ENCODE measurements at places on chromosomes 7 and 10. TPM values are rescaled to one million over a fixed set of nuclear protein-coding genes. Genes with fewer than 3 reads are reported as not detected.

GRCh38 chr7:54141576-54141975, 400.6 kb upstream of the VSTM2A start:
- H3K4me1 ChIP-seq: no peaks in the 10 kb centered on the region
- H3K36me3 ChIP-seq: no peaks in the 10 kb centered on the region
- H3K27ac ChIP-seq: no peak overlapping the region
- no peak for DNase-seq
- H3K27me3 ChIP-seq: no peaks in the 10 kb centered on the region

SEC61G gene
- 172 TPM for total RNA-seq

AQP1 gene
- 0.27 TPM for total RNA-seq

STEAP1 gene
- total RNA-seq: 0.27 TPM

- no peak overlapping the region for H3K27ac ChIP-seq
- no peak overlapping the region for H3K4me3 ChIP-seq
- DNase-seq: no peak
- no peaks in the 10 kb centered on the region for H3K27me3 ChIP-seq
Measured at GRCh38 chr10:6365384-6365783, 162.7 kb downstream of the PFKFB3 start.

DNA sequence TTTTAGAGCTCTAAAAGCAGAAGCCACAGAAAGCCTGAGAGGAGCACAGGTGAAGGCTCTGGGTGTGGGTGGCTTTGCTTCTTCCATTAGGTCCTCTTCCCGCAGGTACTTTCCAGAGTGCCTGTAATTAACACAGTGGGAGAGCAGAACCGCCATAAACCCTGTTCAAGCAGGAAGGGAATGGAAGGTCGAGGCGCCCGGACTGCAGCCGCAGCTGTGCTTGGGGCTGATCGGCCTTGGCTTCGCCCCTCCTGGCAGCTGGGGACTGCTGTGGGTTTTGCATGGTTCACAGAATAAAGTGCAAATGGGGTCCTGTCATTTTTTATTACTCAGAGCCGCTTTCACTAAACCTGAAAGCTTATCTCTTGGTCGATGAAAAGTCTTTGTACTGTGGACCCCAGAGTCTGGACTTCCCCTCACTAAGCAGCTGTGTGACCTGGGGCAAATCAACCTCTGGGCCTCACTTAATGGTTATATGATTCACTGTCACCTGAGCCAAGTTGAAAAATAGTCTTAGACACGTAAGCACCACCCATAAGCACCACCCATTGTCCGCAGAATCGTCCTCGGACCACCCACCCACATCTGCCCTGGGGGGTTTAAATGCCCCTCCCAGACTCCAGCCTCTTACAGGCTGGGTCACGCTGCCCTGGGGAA, 100.9 kb downstream of the XRCC2 start:
- H3K4me1 ChIP-seq: no peaks in the 10 kb centered on the region
- H3K27me3 ChIP-seq: no peaks in the 10 kb centered on the region
- no peak for DNase-seq
- H3K27ac ChIP-seq: no peak overlapping the region
- H3K36me3 ChIP-seq: no peaks in the 10 kb centered on the region
- no peak overlapping the region for H3K4me3 ChIP-seq

DNA sequence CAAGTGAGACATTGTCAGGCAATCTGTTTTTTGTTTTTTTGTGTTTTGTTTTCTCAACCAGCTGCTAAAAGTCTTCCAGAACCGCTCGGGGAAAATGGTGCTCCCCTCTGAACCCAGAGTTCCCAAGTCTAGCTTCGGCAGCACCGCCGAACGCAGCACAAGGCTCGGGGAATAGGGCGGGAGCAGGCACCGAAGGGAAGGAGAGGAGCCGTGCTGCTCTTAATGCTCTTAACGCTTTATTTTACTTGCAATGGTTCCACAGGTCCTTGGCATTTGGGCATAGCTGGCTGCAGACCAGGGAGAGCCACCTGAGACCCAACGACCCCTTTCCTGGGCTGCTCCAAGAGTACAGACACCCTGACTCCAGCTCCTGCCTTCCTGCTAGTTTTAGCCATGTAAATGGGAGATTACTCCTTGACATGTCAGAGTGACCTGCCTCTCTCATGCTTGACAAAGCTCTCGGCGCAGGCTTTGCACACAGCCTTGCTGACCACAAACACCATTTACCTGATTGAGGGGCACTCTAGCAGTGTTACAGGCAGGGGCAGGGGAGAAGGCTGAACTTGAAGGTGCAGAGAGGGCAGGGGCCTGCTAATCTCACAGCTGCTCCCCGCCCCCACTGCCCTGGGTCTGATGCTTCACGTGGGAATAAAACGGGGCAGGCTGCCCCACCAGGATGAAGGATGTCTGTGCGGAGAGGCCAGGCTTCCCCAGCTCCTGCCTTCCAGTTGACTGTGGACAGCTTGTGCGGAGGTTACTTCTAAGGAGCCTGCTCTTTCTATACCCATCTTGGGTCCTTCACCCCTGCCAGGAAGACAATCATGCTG, 58.6 kb upstream of the EFCAB10 start:
- no peaks in the 10 kb centered on the region for H3K27me3 ChIP-seq
- H3K27ac ChIP-seq: no peak overlapping the region
- H3K36me3 ChIP-seq: peaks cover 4% of the 10 kb centered on the region
- no peaks in the 10 kb centered on the region for H3K4me1 ChIP-seq
- H3K4me3 ChIP-seq: no peak overlapping the region
- DNase-seq: no peak

TES gene
- 65.7 TPM for total RNA-seq

RBM28 gene
- 55.3 TPM for total RNA-seq

DNA sequence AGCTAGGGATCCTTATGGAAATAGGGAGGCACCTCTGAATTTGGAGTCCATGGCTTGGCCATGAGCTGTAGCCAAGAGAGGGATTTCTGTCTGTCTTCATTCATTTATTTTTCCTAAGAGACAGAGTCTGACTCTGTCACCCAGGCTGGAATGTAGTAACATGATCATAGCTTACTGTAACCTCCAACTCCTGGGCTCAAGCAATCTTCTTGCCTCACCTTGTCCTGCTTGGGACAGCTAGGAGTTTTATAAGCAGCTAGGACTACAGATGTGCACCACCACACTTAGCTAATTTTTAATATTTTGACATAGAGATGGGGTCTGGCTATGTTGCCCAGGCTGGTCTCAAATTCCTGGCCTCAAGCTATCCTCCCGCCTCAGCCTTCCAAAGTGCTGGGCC, 8.5 kb upstream of the HABP2 start:
- peaks cover 9% of the 10 kb centered on the region for H3K27me3 ChIP-seq
- H3K4me3 ChIP-seq: no peak overlapping the region
- H3K36me3 ChIP-seq: no peaks in the 10 kb centered on the region
- DNase-seq: no peak
- H3K4me1 ChIP-seq: no peaks in the 10 kb centered on the region

GRCh38 chr7:452791-453455, 66.7 kb downstream of the PDGFA start:
- H3K36me3 ChIP-seq: no peaks in the 10 kb centered on the region
- peaks cover 9% of the 10 kb centered on the region for H3K27me3 ChIP-seq
- no peak for DNase-seq
- H3K4me3 ChIP-seq: no peak overlapping the region

DNA sequence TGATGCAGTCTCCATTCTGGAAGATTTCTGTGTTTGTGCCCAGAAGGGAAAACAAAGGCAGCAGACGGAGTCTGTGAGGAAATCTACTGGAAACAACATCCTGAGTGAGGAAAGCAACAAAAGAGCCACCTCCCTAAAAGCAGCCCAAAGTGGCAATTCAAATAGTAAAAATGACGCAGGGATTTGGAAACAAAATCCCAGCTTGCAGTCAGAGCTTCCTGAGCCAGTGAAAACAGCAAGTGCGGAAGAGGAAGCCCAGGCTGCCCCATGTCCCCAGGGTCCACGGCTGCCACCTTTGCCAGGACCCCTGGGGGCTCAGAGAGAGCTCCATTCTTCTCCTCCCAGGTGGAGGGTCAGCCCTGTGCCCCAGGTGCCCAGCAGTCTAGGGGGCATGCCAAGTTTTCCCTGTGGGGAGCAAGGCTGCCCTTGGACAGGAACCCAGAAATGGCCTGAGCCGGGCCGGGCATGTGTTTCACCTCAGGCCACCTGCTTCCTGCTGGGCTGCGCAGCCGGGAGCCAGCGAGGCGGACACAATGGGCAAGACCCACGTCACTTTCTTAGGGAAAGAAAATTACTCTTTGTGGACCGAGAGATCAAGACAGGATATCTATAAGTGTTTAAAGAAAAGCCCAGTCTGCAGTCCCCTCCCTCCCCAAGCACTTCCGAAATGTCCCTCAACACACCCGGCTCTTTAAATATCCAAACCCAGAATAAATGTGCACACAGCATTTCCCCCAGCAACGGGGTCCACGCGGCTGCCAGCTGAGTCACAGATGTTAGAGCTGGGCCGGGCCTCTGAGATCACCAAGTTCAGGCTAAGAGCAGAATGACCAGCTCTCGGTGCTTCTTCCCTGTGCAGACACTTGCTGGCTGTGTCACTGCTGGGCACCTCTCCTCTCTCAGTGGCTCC, 231.1 kb downstream of the ARHGAP12 start:
- peaks cover 4% of the 10 kb centered on the region for H3K4me1 ChIP-seq
- H3K36me3 ChIP-seq: no peaks in the 10 kb centered on the region

GRCh38 chr10:95513941-95514392, 47.2 kb downstream of the SORBS1 start:
- H3K36me3 ChIP-seq: no peaks in the 10 kb centered on the region
- no peak overlapping the region for H3K4me3 ChIP-seq
- peak; percentile 22 for DNase-seq
- H3K4me1 ChIP-seq: peaks cover 4% of the 10 kb centered on the region

- peaks cover 6% of the 10 kb centered on the region for H3K4me1 ChIP-seq
- H3K36me3 ChIP-seq: no peaks in the 10 kb centered on the region
- H3K27ac ChIP-seq: no peak overlapping the region
- peaks cover 11% of the 10 kb centered on the region for H3K27me3 ChIP-seq
- no peak overlapping the region for H3K4me3 ChIP-seq
Measured at GRCh38 chr7:51160990-51161615, 155.5 kb downstream of the COBL start.

GRCh38 chr7:2412587-2413201, 9.3 kb downstream of the CHST12 start:
- H3K27me3 ChIP-seq: no peaks in the 10 kb centered on the region
- DNase-seq: no peak
- no peak overlapping the region for H3K27ac ChIP-seq
- no peak overlapping the region for H3K4me3 ChIP-seq

DNA sequence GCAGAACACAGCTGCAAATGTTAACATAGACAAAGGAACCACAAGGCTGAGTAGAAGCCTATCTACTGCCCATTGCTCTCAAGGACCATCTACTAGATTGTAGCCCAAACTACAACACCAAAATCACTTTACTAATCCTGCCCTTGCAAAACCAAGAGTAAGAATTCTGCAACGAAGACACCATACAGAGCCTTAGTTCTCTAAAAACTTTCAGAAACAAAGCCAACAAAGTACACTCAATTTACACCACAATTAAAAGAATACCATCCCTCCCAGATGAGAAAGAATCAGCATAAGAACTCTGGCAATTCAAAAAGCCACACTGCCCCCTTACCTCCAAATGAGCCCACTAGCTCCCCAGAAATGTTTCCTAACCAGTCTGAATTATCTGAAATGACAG, 294.3 kb downstream of the CTNNA3 start:
- no peaks in the 10 kb centered on the region for H3K36me3 ChIP-seq
- peaks cover 2% of the 10 kb centered on the region for H3K27me3 ChIP-seq
- no peak for DNase-seq
- no peak overlapping the region for H3K27ac ChIP-seq
- H3K4me1 ChIP-seq: no peaks in the 10 kb centered on the region
- no peak overlapping the region for H3K4me3 ChIP-seq

GRCh38 chr7:121901026-121901425, 28.1 kb downstream of the PTPRZ1 start:
- no peak for DNase-seq
- no peak overlapping the region for H3K4me3 ChIP-seq
- H3K27ac ChIP-seq: no peak overlapping the region
- H3K36me3 ChIP-seq: no peaks in the 10 kb centered on the region
- H3K4me1 ChIP-seq: no peaks in the 10 kb centered on the region

DNA sequence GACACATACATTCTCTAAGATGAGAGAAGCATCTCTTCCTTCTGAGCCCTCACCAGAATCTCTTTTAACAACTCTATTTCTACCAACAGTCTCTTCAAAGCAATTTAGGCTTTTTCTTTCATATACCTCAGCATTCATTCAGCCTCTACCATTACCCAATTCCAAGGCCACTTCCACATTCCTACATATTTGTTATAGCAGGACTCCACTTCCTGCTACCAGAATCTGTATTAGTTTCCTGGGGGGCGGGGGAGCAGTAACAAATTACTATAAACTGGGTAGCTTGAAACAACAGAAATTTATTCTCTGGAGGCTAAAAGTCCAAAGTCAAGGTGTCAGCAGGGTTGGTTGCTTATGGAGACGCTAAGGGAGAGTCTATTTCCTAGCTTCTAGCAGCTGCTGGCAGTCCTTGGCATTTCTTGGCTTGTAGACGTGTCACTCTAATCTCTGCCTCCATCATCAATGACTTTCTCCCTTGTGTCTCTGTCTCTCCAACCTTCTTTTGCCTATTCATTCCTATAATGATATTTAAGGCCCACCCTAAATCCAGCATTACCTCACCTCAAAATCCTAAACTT, 7.4 kb downstream of the PRPS1L1 start:
- H3K4me1 ChIP-seq: no peaks in the 10 kb centered on the region
- H3K27ac ChIP-seq: no peak overlapping the region
- no peak for DNase-seq
- peaks cover 4% of the 10 kb centered on the region for H3K27me3 ChIP-seq
- no peaks in the 10 kb centered on the region for H3K36me3 ChIP-seq
- no peak overlapping the region for H3K4me3 ChIP-seq

- DNase-seq: no peak
- no peaks in the 10 kb centered on the region for H3K4me1 ChIP-seq
- H3K27me3 ChIP-seq: no peaks in the 10 kb centered on the region
- no peak overlapping the region for H3K27ac ChIP-seq
- no peaks in the 10 kb centered on the region for H3K36me3 ChIP-seq
- no peak overlapping the region for H3K4me3 ChIP-seq
Measured at GRCh38 chr7:69770613-69771012, 172.3 kb downstream of the AUTS2 start.

DNA sequence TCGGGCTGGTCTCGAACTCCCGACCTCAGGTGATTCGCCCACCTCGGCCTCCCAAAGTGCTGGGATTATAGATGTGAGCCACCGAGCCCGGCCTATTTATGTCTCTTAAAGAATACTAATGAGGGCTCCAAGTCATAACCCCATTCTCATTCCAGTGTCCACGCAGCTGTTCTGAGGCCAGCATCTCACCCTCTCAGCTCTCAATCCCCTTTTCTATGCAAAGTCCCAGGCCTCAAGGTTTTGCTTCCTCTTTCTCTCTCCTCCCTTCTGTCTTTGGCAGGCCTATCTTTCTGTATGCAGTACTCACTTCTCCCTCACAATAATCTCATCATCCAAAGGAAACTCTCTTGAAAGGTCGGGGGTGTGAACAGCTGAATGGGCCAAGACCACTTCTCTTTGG, 28.0 kb upstream of the VSIR start:
- no peak for DNase-seq
- H3K36me3 ChIP-seq: no peaks in the 10 kb centered on the region
- no peak overlapping the region for H3K4me3 ChIP-seq
- H3K4me1 ChIP-seq: peaks cover 21% of the 10 kb centered on the region
- H3K27me3 ChIP-seq: no peaks in the 10 kb centered on the region

FAM25C gene
- not detected for total RNA-seq

GRCh38 chr10:76309741-76310587, 878.5 kb downstream of the LRMDA start:
- H3K4me3 ChIP-seq: no peak overlapping the region
- no peak overlapping the region for H3K27ac ChIP-seq
- no peaks in the 10 kb centered on the region for H3K36me3 ChIP-seq
- no peaks in the 10 kb centered on the region for H3K4me1 ChIP-seq
- peaks cover 3% of the 10 kb centered on the region for H3K27me3 ChIP-seq

- H3K27ac ChIP-seq: no peak overlapping the region
- peaks cover 2% of the 10 kb centered on the region for H3K27me3 ChIP-seq
- peaks cover 14% of the 10 kb centered on the region for H3K4me1 ChIP-seq
- no peak overlapping the region for H3K4me3 ChIP-seq
Measured at GRCh38 chr7:74311305-74311744, 22.1 kb downstream of the CLIP2 start.

All from activated CD8-positive, alpha-beta T cell treated with anti-CD3 and anti-CD28 coated beads for 36 hours (primary cell).